Stimulated activated CD4-positive, alpha-beta T cell treated with anti-CD3 and anti-CD28 coated beads, Interleukin-4, amount 100 ng/mL, for 1 hour (primary cell): ENCODE measurements at places on chromosomes 2 and 18.

DNA sequence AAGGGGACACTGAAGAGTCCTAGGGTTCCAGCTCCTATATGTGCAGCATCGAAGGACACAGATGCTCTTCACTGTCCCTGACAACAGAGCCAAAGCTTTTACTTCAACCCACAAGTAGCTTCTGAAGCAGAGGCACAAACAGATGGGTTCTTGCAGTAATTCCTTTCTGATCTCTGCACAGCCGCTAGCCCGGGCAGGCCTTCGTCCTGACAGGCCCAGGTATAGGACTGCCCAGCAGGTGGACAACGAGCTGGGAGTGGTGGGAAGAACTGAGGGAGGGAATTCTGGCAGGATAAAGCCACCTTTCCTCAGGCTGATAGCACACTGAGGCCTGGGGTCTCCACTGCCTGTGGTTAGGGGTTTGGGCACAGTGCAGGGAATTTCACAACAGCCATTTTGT is 94.8 kb downstream of the RHOB start:
- no peak for DNase-seq

GRCh38 chr2:211429256-211429920 is 873.0 kb downstream of the CPS1 start:
- DNase-seq, result no peak

DNA sequence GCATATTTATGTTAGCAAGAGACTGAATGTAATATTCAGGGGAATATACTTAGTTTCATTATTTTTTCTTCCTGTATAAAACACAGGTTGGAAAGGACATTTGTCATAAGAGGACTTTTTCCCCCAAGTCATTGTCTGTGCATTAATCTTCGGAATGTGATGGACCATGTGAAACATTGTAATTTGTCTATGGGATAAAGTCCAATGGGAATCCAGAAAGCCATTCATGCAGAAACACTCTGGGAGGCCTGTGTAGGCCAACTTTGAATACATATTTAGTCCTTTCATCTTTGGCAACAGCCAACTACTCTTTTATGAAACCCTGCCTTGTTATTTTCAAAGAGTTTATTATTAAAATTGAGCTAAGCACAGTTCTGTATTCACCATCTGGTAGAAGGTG is 386.4 kb downstream of the PIK3C3 start:
- DNase-seq, result no peak

DNA sequence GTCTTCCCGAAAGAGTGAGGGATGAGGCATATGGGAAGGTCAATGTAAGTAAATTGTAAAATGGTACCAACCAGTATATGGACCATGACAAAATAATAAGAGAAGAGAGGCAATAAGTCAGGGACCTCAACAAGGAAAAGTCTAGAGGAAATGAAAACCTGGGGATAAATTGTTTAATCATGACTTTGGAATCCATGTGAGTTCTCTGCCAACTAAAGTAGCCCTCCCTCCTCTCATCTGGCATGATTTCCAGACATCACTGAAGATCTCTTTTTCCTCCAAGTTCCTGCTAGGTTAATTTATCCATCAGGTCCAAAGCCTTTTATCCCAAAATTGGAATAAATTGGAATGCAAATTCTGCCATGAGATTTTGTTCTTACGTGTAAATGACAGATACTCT is 417.9 kb downstream of the NRXN1 start:
- DNase-seq, result no peak

- no peak for DNase-seq
These were observed 10.5 kb upstream of the FAM171B start for GRCh38 chr2:186683341-186683740.

- no peak for DNase-seq
These were observed 405.2 kb downstream of the NCKAP5 start for GRCh38 chr2:133163111-133163510.

- DNase-seq, result no peak
These were observed 88.6 kb upstream of the TTN start for GRCh38 chr2:178895872-178896271.

GRCh38 chr2:162233197-162233596 is 10.0 kb downstream of the FAP start:
- DNase-seq, result no peak

GRCh38 chr2:151138507-151138906 is 123.2 kb downstream of the RBM43 start:
- no peak for DNase-seq

GRCh38 chr2:171147081-171147480 is 13.6 kb downstream of the TLK1 start:
- no peak for DNase-seq

- DNase-seq, result no peak
These were observed 91.2 kb upstream of the SESTD1 start for GRCh38 chr2:179355881-179356280.

- no peak for DNase-seq
These were observed 52.6 kb downstream of the CD28 start for GRCh38 chr2:203758841-203759689.

- DNase-seq, result no peak
These were observed 33.8 kb upstream of the RPRM start for GRCh38 chr2:153512331-153512730.

- no peak for DNase-seq
These were observed 317.0 kb upstream of the MMADHC start for GRCh38 chr2:149904352-149905175.

- DNase-seq, result no peak
These were observed 32.0 kb downstream of the YPEL5 start for GRCh38 chr2:30178618-30179434.

DNA sequence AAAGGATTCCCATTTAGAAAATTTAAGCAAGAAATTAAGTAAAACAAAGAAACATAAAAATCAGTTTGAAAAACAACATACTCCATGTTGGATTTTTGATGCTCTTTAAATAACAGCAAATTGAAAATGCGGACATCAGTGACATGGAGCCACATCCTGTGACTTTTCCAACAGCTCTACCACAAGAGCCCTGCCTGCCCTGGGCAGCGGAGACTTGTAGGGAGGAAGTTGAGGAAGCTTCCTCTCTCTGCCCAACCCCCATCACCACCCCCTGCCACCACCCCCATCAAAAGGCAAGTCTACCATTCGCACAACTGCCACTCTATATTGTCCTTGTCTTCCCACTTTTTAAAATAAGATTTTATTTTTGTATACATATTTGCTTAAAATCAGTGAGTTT is 32.8 kb upstream of the DAPL1 start:
- DNase-seq, result no peak

DNA sequence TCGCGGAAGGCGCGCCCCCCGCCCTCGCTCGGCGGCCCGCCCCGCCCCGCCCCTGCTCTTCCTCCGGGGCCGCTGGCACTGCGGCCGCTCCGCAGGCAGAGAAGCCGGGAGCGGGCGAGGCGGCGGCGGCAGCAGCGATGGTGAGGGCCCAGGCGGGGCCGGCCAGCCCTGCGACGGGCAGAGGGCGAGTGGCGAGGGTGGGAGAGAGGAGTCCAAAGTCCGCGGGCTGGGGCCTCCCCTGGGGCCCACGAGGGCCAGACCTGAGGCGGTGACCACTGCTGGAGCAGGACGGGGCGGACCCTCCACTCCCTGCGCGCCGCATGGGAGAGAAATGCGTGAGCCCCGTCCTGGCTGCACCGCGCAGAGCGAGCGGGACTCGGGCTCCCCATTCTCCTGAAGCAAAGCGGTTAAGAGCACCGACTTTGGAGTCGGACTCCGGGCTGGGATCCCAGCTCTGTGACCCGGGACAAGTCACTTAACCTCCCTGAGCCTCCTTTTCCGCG is at the start of gene VAMP5:
TSS of gene VAMP5 (plus strand) at position 78 of the 503 bp plus-strand sequence. CDS start at position 138, 60 bp downstream.
- no peak for DNase-seq

DNA sequence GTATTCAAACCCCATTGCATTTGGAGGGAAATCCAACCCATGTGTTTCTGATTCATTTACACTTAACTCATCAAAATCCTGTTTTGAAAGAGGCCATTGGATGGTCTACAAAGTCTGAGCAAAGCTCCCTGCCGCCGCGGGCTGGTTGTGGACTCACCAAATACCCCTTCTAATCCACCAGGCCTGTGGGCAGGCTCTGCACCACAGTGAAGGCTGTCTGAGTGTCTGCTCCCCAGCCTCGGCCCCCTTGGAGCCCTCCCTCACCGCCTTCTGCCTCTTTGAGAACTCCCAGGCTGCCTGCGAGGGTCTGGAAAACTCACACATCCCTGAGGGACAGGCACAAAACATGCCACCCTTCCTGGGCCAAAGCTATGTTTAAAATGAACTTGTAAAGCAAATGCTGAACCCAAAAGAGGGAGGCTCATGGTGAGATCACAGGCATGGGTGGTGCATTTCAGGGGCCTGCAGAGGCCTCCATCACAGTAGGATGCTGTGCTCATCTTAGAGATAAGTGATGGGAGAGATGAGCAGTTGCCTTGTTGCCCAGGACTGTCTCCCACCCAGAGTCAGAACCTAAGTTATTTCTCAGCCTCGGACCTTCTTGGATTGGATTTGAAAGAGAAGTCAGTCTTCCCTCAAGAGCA is 225.0 kb downstream of the CYP26B1 start:
- no peak for DNase-seq

DNA sequence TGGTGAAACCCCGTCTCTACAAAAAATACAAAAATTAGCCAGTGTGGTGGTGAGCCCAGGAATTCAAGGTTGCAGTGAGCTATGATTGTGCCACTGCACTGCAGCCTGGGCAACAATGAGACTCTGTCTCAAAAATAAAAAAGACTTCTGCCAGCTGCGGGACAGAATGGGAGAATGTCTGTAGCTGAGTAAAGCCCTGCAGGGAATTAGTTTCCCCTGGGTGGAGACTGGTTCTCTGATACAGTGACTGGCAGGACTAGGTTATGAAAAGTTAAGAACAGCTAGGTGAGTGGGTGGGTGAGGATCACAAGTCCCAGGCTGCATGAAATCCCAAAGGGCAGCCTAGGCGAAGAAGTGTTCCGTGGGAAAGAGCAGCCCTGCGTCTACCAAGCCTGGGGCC is 13.8 kb upstream of the CATIP start:
- DNase-seq, result no peak

- no peak for DNase-seq
These were observed 246.2 kb downstream of the CYP26B1 start for GRCh38 chr2:71901466-71901865.

DNA sequence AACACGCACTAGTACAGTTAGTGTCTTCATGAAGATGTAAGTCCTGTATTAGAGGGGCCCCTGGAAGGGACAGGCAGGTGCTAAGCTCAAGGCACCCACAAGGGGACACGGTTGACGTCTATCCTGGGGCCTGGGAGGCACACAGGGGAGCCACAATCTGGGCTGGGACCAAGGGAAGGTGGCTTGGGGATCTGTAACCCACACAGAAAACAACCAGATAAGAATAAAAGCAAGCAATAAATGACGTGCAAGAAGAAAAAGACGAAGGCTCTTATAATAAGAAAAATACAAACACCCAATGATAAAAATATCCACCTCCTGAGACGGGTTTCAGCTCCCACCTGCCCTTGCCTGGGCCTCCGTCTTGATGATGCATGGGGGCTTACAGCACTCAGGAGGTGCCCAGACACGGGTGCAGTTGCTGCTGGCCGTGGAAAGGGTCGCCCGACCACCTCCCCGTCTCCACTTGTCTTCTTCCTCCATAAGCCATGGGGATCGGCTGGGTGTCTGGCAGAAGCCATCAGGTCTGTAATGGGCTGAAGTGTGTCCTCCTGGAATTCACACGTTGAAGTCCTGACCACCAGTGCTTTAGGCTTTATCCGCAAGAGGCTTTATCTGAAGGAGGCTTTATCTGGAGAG is 73.9 kb downstream of the TWIST2 start:
- DNase-seq, result no peak

DNA sequence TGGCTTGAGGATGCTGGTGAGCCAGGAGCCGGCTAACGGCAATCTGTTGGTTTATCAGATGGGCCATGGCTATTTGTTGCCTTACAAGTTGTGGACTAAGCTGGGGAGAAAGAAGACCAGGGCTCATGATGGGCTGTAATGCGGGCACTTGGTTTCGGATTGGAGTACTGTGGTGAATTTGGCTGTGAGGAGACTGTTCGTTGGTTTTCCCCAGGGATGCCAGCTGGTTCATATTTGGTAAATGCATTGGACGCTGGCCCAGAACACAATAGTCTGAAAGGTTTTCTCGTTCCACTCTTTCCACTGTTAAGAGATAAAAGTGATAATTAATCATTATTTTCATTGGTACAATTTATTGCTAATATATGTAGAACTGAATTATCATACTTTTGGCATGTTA is 108.9 kb downstream of the SATB2 start:
- DNase-seq, result no peak

DNA sequence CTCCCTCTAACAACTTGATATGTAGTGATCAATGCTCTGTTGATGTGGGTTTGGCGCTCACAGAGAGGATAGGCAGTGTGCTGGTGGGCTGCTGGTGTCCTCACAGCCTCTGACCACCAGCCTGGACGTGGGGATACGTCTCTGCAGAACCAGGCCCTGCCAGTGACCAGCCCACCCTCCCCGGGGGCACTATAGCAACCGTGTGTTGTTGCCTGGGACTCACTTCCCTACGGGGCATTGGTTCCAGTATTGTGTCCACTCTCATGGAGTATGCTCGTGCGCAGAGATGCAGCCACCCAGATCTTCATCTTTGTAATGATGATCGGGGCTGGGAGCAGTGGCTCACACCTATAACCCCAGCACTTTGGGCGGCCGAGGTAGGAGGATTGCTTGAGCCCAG is 180.1 kb downstream of the LDLRAD4 start:
- DNase-seq, result no peak

DNA sequence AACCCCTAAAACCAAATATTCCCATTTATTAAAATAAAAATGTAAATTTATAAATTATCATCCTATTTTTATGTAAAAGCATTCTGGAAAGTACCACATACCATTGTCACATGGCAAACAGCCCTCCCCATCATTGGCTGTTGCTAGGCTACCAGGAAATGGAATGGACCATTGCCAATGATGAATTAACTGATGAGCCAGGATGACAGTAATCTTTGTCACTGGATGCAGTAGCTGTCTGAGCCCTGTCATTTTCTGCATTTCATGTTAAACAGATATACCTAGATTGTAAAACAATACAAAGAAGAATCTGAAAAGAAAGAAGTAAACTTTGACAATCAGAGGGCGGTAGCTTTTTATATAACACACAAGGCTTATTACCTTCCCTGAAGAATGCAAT is 641.4 kb downstream of the BCL11A start:
- no peak for DNase-seq

DNA sequence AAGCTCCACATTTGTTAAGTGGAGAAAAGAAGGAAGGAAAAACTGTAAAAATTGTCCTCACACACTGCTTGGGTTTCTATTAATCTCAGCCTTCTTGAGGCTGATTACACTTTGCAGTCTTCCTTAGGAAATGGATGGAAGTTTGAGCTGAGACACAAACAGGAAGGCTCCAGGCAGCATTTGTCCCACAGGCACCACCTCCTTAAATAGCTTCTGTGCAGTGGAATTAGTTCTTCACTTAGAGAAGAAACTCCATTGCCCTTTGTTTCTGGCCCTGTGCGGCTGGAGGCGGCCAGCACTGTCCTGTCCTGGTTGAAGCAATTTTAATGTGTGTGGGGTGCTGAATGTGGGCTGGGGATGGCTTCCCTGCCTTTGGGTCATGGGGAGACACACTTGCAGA is 44.3 kb downstream of the ARHGAP28 start:
- no peak for DNase-seq

DNA sequence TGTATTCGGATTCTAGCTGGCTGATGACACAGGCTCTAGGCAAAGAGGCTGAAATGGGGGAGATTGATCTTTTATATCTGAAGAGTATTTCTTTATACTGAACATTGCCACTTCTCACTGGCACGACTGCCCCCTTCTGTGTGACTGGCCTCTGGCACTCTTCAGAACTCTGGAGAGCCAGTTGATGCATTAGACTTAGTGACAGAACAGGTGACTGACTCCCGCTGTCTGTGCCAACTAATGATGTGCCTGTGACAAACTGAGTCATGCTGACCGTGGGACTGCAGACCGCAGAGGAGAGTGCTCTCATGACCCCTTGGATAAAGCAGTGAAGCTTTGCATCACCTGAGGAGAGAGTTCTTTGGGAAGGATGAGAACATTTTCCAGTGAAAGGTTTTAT is 14.4 kb downstream of the MGAT5 start:
- no peak for DNase-seq
